Stimulated activated CD4-positive, alpha-beta T cell treated with anti-CD3 and anti-CD28 coated beads, Interleukin-1b, Interleukin-23, amount 100 ng/mL, for 24 hours (primary cell): ENCODE measurements at places on chromosomes 12 and 14.
A peak's percentile ranks its signal among the peaks of the same experiment; 100 is the strongest.

DNA sequence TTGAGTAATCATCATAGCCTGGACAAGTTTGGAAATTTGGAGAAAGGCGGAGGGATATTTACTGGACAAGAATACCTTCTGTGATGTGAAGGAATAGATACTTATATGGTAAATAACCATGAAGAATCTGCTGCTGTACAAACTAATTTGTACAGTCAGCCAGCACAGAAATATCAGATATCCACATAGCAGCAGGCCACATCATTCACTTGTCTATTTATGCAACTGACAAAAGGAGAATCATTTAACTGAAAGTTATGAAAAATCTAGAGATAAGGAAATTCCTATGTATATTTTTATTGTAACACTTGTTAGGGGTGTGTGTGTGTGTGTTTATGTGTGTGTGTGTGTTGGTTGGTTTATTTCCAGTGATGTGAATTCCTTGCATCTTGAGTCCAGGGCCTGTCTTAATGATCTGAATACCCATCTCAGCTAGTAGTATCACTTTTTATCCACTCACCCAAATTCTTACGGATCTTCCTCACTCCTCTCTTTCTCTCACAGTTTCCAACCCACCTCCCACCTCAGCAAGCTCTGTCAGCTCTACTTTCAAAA, 10.5 kb upstream of the LRIG3 start:
- DNase-seq: no peak

GRCh38 chr12:54259194-54260011, 20.5 kb downstream of the CBX5 start:
- peak; percentile 27 for DNase-seq

GRCh38 chr14:22448035-22448904, 140.8 kb downstream of the DAD1 start:
- no peak for DNase-seq

GRCh38 chr12:20492251-20492760, 124.0 kb downstream of the PDE3A start:
- DNase-seq: no peak

DNA sequence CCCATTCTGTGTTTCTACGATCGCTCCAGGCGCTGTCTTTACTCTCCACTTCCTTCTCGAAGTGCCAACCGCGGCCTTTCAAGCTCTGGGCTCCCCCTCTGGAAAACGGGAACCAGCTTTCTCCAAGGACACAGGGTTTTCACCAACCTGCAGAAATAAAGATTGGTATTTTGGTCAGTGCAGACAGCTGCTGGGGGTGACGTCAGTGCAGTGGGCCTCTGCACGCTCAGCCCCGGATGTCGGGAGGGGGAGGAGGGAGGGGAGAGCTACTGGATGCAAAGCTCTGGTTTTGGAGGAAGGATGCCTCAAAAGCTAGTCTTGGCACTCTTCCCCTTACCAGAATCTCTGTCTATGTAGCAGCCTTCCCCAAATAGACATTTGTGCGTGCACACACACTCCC, 19.9 kb downstream of the HRK start:
- no peak for DNase-seq

- DNase-seq: no peak
Observed at GRCh38 chr12:25793196-25793595, 165.3 kb upstream of the RASSF8 start.

GRCh38 chr12:117884161-117884560, 84.6 kb downstream of the KSR2 start:
- no peak for DNase-seq

DNA sequence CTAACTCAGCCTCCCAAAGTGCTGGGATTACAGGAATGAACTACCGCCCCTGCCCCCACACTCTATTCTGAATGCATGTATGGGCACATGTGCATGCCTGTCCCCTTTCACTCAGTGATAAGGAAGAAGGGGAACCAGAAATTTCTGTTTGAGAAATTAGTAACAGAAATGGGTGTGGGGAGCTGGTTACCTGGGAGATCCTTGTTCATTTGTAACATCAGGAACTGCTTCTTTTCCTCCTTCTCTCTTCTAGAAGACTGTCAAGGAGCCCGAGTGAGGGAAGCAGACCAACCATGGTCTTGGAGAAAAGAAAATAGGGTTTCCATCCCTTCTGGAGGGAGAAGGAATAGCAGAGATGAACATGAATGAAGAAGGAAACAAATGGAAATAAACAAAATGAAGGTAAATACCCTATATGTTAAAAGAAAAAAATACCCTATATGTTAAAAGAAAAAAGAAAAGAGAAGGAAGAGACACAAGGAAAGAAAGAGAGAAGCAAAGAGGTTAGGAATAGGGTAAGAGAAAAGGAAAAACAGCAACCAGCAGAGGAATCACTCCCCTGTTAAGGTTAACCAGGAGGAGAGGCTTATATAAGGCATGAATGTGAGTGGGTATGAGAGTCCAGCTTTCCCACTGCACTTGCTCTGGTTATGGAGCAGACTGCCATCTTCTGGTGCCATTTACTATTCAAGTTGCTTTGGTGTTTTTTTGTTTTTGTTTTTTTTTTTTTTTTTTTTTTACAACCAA, 3.3 kb downstream of the PPP1R3E start:
- DNase-seq: no peak

DNA sequence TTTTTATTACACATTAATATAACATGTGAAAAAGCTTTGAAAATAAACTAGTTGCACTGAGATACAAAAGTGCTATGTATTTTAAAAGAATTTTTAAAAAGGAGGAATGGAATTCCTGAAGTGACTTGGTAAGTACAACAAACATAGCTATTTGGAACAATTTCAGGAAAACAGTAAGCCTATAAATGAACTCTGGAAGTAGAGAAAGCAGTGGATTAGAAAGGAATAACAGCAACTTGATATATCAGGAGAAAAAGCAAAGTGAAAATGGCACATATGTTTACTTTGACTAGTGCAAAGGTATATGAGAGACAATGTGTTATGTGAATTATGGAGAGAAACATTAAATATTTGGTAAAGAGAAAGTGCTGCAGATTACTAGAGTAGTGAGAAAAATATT, 811.7 kb downstream of the C12orf50 start:
- no peak for DNase-seq

- no peak for DNase-seq
Observed at GRCh38 chr12:61490526-61491498, 769.4 kb upstream of the USP15 start.

DNA sequence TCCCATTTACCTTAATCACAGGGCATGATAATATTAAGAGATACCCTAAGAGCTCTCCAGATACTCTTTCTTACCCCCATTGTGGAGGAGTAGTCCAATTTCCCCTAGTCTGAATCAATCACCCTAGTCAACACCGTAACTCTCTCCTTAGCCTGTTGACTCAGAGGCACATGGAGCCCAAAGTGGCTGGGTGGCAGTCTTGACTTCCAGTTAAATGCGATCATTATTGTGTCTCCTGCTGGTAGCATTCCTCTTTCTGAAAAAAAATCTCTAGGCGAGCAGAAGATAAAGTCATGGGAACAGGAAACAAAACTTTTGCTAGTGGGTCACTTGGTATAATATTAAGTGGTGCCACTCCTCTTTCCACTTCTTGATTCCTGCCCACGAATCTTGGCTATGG, 46.4 kb downstream of the EMP1 start:
- DNase-seq: no peak

- no peak for DNase-seq
Observed at GRCh38 chr12:66331814-66332213, 29.5 kb downstream of the HELB start.

DNA sequence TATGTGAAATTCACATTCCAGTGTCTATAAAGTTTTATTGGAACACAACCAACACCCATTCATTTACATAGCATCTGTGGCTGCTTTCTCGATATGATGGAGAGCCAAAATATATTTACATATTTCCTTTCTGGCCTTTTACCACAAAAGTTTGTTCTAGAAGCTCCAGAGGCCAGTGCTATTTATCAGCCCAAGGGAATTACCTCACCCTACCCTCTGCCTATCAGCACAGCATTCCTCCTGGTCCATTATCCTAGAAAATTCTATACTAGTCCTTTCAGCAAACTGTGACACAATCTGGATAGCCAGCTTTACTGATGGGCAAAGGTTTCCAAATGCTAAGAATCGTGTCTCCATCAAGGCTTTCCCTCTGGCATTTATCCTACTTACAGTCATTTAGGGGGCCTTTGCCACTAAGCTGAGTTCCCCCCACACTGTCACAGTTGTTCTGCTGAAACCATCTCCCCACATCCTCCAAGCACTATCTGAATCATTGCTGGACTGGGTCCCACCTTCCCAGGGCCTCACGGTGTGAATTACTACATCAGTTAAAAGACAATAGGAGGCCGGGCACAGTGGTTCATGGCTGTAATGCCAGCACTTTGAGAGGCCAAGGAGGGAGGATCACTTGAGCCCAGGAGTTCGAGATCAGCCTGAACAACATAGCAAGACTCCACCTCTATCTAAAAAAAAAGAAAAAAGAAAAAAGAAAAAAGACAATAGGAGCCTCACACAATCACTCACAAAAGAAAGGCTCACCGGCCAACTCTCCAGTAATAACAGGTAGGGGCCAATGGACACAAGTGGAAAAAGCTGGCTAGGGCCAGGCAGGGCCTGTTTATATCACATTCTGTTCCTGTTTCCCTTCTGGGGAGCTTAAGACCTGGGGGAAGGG, 12.1 kb downstream of the SYNE3 start:
- DNase-seq: no peak

GRCh38 chr12:1527789-1528188, 66.6 kb downstream of the FBXL14 start:
- DNase-seq: no peak

DNA sequence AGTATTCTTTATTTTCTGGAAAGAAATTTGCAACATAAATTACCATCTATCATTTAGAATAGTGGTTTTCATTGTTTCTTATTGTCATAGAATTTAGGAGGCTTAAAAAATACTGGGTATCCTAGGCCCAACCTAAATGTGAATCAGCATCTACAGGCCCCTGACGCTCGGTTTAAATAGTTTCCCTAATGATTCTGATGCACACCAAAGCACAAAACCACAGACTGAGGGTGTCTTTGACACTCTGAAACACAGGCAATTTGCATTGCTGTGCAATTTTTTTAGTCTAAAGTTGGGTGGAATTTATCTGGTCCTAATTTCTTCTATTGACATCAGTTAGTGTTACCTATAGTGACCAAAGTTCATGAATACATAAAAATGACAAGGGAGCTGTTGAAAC, 87.6 kb upstream of the SSTR1 start:
- no peak for DNase-seq

GRCh38 chr14:23302290-23303225, at the start of gene PPP1R3E:
Gene PPP1R3E, minus strand, starts transcription at chr14:23302859. Its CDS starts 283 bp downstream, at chr14:23302576.
- peak; percentile 59 for DNase-seq

GRCh38 chr12:88242571-88242925, 100.4 kb downstream of the TMTC3 start:
- DNase-seq: no peak

GRCh38 chr12:129423041-129423580, 480.7 kb downstream of the TMEM132D start:
- DNase-seq: no peak

DNA sequence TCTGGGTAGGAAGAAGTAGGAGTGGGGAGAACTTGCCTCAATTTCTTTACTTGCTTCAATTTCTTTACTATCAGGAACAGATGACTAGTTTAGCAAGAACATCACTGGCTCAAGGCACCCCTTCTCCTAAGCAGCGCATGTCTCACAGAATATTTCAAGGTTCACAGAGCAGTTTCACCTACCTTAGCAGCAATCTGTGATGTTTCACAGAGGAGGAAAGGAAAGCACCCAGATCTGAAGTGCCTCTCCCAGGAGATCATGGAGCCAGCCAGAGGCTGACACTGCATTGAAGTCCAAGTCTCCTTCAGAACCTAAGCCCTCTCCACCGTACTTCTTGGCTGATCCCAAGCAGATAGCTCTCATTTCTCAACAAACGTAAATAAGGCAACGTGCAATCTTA, 118.7 kb upstream of the PCED1B start:
- no peak for DNase-seq

DNA sequence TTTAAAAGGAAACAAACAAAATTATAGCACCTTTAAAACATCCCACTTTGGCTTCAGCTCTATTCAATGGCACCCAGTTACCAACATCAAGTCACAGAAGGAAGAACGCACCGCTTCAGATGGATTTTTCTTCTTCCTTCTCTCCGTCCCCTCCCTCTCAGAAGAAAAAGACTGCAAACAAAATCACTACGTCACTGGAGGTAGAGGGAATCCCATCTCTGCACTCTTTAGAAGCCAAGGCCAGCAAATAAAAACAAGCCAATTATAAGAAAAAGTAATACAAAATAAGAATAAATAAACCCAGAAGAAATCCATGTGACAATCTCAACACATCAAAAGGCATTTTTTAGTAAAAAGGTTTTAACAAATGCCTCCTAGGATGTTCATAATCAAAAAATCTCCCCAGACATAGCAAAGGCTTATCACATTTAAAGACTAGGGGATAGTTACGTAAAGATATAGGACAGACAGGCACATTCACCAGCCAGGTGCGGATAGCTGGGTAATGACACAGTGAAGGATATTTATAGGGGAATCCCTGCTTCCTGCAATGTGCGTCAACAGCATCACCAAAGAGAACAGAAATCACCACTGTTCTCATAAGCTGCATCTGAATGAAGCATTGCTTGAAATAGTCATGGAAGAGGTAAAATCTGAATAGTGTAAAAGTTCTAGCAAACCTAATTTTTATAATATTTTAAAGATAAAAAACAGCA, 89.4 kb downstream of the R3HDM2 start:
- DNase-seq: no peak

DNA sequence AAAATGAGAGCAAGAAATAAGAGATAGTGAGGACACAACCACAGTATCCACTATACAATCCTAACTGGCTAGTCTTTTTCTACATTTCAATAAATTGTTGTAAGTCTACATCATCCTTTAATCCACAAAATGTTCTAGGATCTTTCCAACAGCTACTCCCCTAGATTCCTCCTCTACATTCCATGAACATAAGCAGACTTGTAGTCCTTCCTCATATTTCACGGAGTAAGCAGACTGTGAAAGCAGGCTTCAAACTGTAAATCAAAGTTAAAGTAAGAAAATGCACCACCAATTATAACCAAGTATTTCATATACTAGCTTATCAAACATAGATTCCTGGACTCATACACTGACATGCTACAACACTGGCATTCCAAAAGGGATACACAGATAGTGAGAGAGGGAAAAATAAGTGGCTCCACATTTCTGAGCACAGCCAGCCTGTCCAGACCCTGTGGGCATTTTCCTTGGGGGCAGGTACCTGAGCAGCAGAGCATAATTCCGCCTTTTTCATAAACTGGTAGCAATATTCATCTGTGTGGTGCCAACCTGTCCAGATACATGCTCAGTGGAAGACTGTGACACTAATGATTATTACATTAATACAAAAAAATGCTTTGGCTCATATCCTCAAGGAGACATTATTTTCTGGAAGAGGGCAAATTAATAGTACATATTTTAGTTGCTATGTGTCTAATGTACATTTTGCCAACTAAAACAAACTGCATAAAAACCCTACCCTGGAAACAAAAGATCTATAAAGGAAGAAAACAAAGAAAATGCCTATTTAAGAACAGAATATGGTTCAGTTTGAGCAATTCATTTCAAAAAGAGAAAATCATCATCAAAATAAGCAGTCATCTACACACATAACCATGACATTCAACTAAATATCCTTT, 113.3 kb upstream of the FSCB start:
- DNase-seq: no peak
